ENCODE measurements at places on chromosomes 3 and 15.

DNA sequence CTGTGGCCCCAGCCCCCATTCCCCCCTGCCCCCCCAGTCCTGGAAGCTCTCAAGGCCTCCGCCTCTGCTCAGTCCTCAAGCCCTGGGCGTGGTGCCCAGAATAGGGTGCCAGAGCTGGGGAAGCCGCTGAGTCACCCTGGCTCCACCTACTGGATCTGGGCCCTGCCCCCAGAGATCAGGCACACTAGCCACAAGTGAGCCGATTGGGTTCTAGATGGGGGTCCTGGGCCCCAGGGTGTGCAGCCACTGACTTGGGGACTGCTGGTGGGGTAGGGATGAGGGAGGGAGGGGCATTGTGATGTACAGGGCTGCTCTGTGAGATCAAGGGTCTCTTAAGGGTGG is 5.7 kb downstream of the EIF4G1 start:
- DNase-seq, result peak; percentile 88

DNA sequence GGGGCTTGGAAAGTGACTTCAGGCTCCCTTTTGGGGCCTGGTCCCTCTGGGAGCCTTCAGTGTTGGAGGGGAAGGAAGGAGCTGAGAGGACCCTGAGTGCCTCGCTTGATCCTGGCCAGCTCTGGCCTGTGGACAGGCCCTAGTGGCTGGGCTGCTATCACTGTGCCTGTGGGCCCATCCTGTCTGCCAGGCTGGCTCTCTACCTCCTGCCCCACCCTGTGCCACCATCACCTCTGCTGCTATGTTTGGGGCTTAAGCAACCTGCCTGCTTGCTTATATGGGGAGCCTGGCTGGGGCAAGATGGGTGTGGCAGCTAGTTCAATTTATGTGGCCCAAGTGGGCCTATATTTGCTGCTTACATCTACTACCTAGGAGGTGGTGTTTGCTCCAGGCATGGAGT is 7.1 kb downstream of the TEX264 start:
- no peak for DNase-seq

GRCh38 chr3:13550423-13550690 is 1.4 kb downstream of the FBLN2 start:
- DNase-seq, result no peak

GRCh38 chr3:49388289-49388820 is 23.4 kb downstream of the RHOA start:
- no peak for DNase-seq

GRCh38 chr3:49785565-49786356 is 581 bp downstream of the IP6K1 start:
- no peak for DNase-seq

DNA sequence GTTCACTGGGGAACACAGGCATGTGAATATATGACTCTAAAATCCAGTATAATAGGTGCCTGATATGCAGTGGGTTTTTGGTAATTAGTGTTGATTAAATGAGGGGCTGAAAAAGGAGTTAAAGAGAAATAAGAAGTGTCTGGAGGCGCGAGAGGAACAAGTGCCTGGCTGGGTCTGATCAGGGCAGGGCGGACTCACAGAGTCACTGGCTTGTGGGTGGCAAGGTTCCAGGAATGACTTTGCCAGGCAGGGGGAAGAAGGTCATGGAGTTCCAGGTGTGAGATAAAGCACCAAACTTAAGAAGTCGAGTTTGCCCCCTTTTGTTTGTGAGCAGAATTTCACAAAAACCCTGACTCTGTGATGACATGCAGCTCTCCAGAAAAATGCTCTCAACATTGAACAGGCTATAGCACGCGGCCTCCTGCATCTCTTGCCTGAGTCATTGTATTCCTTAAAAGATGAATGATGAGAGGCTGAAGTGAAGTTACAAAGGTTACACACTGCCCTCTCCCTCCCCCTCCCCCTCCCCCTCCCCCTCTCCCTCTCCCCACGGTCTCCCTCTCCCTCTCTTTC is 63.0 kb upstream of the LMCD1 start:
- no peak for DNase-seq

DNA sequence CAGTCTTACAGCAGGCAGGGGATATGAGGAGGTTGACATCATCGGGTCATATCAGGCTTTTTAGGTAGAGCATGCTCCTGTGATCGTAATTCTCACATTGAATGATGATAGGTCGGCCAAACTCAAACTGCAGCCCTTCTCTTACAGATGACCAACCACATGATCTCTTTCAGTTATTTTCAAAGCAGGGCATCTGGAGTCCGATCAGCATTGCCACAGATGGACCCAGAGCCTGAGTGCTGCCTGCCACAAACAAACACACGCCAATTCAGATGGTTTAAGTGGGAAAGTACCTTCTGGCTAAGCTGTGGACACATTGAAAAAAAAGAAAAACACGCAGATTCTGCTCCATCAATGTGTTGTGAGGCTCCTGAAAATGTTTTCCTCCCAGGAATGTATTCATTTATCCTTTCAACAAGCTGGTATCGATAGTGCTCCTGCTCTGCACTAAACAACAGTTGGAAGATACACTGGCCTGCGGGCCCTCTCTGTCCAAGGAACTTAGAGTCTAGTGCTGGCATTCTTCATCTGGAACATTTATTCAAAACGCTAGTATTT is 31.2 kb downstream of the ARPP21 start:
- DNase-seq, result no peak

DNA sequence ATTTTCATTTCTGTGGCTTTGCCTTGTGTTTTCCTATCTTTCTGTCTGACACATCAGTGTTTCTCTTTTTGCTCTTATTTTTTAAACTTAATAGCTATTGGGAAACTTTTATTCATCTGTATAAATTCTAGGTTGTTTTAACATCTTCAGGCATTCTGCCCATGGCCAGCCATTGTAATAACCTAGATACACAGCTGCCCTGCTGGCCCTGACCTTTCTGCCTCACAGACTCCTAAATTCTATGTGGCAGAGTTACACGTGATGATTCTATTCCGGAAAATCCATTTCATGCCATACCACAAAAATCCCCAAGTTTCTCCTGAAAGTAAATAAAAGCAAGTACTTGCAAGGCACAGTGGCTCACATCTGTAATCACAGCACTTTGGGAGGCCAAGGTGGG is 150.1 kb downstream of the UACA start:
- no peak for DNase-seq

DNA sequence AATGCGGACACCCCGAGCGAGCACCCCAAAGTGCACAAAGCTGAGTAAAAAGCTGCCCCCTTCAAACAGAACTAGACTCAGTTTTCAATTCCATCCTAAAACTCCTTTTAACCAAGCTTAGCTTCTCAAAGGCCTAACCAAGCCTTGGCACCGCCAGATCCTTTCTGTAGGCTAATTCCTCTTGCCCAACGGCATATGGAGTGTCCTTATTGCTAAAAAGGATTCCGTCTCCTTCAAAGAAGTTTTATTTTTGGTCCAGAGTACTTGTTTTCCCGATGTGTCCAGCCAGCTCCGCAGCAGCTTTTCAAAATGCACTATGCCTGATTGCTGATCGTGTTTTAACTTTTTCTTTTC is 5.3 kb downstream of the BHLHE40 start:
- no peak for DNase-seq

DNA sequence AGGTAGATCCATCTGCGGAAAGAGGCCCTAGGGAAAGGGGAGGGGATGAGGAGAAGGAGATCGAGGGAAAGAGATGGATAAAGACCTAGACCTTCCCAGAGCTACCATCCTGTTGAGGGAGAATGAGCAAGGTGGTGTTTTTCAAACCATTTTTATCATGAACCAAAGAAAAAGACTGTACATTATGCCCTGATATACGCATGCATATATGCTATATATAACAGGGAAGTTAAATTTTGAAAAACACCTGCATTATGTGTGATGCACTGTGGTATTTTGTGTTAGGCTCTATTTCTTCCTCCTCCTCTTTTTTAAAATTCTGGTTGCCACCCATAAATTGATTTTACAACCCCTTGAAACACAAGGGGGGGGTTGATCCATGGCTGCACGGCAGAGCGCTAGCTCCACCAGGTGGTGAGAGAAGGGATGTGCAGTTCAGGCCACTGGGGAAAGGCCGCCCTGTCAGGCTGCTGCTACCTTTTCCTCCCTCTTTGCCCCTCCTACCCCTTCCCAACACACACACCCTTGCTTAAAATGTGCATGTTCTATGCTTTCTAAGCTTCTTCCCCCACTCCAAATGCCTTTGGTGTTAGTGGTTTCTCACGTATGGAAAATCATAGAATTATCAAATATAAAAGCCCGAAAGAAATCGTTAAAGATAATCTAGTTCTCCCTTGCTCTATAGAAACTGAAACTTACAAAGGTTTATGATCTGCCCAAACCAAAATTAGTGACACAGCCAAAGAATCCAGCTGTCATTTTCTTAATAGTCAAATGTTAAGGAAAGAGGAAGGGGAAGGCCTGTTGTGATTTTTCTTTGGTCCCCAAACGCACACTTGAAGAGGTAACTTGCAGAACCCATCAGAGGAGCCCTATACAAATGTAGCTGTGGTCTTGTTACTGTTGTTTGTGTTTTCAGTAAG is 262.0 kb upstream of the UMPS start:
- peak; percentile 27 for DNase-seq

- no peak for DNase-seq
Observed at GRCh38 chr3:12901623-12902045, 60.3 kb upstream of the RPL32 start.

- DNase-seq, result no peak
Observed at GRCh38 chr3:141825216-141826011, 51.0 kb upstream of the ATP1B3 start.

GRCh38 chr3:191343115-191343514 is 12.8 kb upstream of the UTS2B start:
- DNase-seq, result no peak

GRCh38 chr3:45775571-45776300 is 20.6 kb downstream of the SLC6A20 start:
- DNase-seq, result no peak

GRCh38 chr15:38733331-38733730 is 168.7 kb upstream of the RASGRP1 start:
- DNase-seq, result peak; percentile 8

- DNase-seq, result no peak
Observed at GRCh38 chr3:36714343-36715086, 49.8 kb downstream of the DCLK3 start.

GRCh38 chr3:37535526-37536432 is 325.9 kb upstream of the CTDSPL start:
- no peak for DNase-seq

DNA sequence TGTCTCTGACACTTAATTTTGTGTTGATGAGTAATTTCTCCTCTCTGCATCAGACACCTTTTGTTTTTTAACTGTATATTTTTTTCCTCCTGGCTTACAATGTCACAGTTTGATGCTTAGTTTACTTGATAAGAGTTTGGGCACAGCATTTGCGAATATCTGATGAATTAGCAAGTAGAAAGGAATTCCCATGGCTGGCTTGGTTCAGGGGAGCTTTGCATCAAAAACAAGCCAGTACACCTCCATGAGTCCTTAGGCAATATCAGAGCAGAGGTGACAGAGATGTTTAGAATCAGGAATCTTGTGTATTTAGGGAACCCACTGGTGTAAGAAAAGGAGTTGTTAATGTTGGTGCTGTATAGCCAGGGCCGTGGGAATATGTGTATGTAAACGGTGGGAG is 9.3 kb downstream of the ARHGEF26 start:
- DNase-seq, result no peak

GRCh38 chr15:57340682-57341259 is 35.5 kb upstream of the CGNL1 start:
- no peak for DNase-seq

DNA sequence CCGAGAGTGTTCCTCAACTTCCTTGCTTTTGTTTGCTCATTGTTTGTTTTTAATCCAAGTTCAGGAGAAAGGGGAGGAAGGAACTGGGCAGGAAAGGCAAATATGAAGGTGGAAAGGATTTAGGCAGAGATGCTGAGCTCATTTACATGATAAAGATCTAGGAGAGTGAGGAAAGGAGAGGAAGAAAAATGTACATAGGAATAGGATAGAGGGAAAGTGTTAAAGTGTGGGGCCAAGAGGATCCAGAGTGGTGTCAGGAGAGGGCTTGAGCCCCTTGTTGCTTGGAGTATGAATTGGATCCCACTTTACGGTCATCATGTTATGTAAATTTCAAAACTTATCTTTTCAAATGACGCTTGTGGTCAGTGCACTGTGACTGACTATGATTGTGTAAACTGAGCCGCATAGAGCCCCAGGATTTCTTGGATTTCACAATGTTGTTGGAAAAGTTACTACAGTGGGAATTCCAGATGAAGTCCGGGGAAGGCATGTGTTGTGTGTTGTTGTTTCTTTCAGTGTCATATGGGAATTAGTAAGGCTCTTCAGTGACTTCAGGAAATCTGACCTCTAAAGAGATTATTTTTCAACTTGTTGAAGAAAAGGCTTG is 15.0 kb upstream of the PLD1 start:
- no peak for DNase-seq

GRCh38 chr3:80696280-80696679 is 928.5 kb upstream of the ROBO1 start:
- DNase-seq, result no peak

GRCh38 chr3:108079043-108079442 is 11.8 kb downstream of the CD47 start:
- no peak for DNase-seq

GRCh38 chr3:182911782-182912111 is 68.6 kb downstream of the DCUN1D1 start:
- no peak for DNase-seq

DNA sequence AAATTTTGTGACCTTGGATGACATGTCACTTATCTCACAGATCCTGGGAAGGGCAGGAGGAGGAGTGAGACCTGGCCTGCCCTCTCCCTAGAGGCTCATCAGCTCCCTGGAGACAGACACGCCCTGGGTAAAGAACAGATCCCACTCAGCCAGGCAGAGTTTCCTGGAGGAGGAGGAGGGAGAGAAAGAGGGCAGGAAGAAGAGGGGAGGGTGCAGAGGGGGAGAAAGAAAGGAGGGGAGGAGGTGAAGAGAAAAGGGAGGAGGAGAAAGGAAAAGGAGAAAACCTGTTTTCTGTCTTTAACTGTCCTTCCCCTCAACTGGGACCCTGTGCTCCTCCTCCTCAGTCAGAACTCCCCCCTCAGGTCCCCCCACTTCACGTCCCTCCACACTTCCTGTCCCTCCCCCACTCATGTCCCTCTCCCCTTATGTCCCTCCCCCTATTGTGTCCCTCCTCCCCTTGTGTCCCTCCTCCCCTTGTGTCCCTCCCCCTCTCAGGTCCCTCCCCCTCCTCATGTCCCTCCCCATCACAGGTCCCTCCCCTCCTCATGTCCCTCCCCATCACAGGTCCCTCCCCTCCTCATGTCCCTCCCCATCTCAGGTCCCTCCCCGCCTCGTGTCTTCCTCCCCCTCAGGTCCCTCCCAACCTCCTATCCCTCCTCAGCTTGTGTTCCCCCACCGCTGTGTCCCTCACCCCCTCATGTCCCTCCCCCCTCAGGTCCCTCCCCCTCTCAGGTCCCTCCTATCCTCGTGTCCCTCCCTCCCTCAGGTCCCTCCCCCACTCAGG is 52.3 kb upstream of the CGNL1 start:
- DNase-seq, result peak; percentile 61

- DNase-seq, result no peak
Observed at GRCh38 chr3:54632834-54633233, 295.0 kb downstream of the LRTM1 start.

- DNase-seq, result no peak
Observed at GRCh38 chr3:190840146-190840545, 22.3 kb downstream of the GMNC start.

- DNase-seq, result peak; percentile 73
Observed at GRCh38 chr3:39260957-39261356, 18.9 kb downstream of the CX3CR1 start.

- no peak for DNase-seq
Observed at GRCh38 chr3:12471241-12471640, 13.0 kb upstream of the TSEN2 start.

- no peak for DNase-seq
Observed at GRCh38 chr15:61003437-61004218, 225.5 kb downstream of the RORA start.

All from HS-27A (cell line).